ENCODE measurements at places on chromosomes 16 and 17.

DNA sequence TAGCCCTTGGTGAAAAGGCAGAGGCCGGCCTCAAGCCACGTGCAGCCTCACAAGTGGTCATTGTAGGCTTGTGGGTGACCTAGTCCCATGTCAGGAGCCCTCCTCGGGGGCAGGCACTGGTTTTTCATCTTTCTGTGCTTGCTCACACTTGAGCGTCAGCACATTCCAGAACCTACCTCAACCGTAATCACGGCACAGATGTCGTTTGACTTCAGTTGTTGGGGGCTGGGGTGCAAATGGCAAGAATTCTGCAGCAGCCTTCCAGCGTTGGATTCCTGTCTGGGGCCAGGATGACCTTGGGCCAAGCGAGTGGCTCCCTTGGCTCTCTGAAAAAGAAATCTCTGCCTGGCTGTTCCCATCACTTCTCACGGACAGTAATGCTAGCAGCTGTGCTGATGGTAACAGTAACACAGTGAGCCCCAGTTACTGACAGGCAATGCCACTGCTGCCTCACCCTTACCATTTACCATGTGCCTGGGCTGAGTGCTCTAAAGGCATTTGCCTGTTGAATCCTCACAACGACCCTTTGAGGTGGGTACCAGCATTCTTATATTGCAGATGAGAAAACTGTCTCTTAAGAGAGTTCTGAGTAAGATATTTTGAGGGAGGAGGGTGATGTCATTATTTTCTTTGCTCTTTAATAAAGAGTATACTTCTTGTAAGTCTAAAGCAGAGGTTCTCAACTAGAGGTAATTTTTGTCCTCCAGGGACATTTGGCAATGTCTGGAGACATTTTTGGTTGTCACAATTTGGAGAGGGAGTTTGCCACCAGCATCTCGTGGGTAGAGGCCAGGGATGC, 46.5 kb downstream of the KSR1 start:
- peak; percentile 41 for DNase-seq

DNA sequence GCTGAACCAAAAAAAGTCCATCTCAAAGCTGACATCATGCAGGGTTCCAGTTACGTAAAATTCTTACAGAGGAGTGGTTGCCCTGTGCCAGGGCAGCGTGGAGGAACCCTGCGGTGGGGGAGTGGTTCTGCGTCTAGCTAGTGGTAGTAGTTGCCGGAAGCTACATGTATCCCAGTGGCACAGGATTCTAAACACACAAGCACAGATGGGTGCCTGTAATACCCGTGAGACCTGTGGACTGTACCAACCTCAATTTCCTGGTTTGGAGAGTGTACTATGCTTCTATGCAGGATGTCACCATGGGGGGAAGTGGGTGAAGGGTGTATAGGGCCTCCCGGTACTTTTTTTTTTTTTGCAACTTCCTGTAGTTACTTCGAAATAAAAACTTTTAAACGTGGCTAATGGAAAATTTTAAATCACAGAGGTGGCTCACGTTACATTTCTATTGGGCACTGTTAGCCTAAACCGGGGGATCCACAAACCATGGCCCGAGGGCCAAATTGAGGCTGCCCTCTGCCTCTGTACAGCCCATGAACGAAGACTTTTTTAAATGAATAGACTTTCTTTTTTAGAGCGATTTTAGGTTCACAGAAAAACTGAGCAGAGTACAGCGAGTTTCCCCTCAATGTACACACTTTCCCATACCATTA, 38.5 kb downstream of the TBC1D16 start:
- DNase-seq = no peak

DNA sequence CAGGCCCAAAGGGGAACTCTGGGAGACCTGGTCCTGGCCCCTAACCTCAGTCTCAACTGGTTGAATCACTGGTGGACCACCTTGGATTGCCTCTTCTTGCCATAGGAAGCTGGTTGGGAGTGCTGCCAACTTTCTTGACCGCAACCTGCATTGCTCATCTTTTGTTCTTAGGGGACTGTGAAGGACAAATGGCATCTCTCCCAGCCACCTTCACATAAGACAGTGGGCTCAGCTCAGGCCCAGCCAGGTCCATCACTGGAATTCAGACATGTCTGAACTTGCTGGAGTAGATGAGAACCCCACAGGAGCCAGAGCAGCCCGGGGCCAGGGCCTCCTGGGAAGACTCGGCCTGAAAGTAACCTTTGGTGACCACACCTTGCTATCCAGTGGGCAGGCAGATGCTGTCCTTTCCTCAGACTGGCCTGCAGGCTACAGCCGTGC, 18.8 kb downstream of the ADORA2B start:
- no peak for DNase-seq

DNA sequence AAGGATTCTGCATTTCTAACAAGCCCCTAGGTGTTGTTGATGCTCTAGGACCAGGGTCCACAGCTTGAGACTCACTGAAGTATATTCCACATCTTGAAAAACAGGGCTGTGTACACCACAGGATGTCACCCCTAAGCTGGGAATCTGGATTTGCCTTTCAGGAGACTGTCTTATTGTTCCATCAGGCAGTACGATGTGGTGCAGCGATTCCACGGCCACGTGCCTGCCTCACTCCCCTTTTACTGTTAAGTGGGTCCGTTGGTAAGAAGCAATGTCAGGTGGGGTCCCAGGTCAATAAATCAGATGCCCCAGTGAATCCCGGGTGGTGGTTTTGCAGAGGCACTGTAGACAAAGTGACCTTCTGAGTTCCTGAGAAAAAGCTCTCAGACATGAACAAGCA, 470.7 kb downstream of the HS3ST3B1 start:
- no peak for DNase-seq

GRCh38 chr17:55769625-55770000, 18.8 kb downstream of the PCTP start:
- DNase-seq = peak; percentile 61

DNA sequence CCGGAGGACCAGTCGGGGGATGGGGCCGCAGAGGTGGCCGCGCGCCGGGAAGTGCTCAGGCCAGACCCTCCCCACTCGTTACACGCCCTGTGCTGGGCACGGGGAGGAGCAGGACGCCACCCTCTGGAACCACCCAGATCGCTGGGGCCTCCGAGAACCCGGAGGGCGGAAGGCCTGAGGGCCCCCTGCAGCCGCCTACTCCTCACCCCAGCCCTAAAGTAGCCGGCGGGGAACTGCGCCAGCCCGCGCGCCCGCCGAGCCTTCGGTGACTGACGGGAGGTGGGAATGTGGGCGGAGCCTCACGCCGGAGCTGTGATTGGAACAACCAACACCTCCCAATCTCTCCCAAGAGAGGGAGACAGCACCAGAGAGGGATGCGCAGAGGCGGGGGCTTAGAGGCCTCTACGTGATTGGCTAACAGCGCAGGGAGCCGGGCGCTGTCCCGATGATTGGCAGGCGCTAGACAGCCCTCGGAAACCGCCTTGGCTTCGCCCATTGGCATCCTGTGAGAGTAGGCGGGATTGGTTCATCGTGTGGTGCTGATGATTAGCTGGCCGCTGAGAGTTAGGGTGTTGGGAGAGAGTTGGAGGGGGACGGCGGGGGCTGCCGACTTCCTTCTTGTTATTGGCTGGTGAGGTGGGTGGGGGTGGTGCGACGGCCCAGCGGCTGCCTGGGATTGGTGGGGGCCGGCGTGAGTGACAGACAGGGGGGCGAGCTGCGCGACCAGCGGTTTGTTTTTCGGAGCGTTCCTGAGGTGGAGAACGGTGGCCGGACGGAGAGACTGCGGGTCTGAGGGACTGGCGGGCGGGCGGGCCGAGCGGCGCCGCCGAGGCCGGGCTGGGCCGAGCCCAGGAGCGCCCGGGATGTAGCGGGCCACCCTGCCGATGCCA, at the start of gene MAP3K3:
Gene MAP3K3, plus strand, starts transcription at position 734 of the 890 bp plus-strand sequence. CDS start 343 bp downstream, outside the sequence.
- DNase-seq = peak; percentile 99

- no peak for DNase-seq
These were observed 26.4 kb downstream of the CASKIN2 start for GRCh38 chr17:75488693-75489510.

DNA sequence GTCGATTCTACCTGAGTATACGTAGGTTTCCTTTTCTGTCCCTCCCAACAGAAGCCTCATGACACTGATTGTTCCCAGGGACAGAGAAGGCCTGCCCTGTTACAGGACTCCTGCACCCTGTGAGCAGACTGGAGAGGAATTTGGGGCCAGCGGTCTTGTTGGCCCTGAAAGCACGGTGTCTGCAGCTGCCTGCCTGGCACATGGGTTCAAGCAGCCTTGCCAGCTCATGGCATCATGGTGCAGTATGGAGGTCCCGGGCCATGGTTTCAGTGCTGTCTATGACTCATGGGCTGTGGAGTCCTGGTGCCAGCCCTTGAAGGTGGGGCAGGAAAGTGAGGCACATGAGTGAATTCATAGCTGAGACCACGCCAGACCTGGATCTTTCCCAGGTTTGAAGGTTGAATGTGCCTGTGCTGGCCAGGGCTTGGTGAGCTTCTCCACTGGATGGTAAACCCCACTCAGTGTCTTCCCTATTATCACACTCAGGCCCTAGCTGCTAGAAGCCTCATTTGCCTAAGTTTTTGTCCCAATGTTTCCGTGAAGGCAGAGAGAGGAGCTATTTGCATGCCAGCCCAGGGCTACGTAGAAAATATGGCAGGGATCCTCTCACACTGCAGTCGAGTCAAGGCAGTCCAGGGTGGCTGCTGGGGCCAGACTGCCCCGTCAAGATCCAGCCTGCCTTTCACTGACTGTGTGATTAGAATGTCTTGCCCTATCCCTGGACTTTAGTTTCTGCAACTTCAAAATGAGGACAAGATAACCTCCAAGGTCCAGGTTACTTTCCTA, 277.2 kb upstream of the CCL2 start:
- DNase-seq = no peak

GRCh38 chr16:722835-723633, 2.1 kb downstream of the ANTKMT start:
- DNase-seq = no peak

DNA sequence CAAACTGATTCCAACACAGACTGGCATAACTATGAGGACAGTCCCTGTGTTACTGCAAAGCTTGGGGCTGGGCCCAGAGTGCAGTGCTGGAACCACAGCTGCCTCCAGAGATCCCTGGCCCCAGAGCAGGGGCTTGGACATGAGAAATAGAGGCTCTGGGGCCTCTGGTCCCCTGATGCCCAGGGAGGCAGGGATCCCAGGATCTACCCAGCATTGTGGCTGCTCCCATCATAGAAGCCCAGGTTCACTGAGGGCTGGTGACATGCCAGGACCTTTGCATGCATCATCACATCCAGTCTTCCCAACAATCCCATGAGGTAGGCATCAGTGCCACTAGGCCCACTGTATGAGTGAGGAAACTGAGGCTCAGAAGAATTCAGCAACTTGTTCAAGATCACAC, 95.8 kb downstream of the TMEM132E start:
- no peak for DNase-seq

GRCh38 chr16:363766-364490, 6.4 kb downstream of the MRPL28 start:
- DNase-seq = no peak

DNA sequence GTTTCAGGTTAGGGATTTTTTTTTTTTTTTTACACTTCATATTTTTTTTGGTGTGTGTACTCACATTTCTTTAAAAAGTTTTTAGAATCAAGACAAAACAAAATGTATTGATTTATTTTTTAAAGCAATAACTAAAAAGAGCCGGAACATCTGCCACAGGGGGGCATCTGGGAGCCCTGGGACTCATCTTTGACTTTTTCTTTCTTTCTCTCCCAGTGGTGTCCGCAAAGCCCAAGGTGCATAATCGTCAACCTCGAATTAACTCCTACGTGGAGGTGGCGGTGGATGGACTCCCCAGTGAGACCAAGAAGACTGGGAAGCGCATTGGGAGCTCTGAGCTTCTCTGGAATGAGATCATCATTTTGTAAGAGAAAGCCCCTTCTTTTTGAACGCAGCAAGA, 36.3 kb downstream of the WWP2 start:
- no peak for DNase-seq

DNA sequence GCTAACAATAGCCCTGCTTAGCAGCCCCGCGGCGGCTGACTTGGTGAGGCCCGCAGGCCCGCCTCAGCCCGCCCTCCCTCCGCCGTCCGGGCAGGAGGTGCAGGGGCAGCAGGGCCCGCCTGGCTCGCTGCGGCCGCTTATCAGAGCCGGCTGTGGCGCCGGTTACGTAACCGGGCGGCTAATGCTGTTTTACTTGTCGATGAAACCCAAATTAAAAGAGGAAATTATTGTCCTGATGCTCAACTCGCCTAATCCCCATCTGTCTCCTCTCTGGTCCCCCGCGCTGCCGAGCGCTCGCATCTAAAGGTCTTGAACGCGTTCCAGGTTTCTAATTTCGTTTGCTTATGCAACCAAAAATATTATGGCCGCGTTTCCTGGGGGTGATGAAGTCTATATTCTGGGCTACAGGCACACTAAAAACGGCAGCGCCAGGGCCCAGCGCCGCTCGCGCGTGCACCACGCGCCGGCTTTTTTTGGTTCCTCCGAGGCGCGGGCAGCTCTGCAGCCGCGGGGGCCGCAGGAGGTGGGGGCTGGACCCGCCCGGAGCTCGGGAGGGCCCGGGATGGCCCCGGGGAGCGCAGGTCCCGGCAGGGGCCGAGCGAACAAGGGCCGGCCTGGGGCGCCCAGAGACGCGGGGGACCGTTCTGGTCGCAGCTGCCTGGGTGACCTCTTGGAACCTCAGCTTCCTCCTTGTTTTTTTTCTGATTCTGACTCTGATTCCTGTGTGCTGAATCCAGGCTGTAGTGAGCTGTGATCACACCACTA, 65.2 kb upstream of the TOB1 start:
- DNase-seq = peak; percentile 51

- no peak for DNase-seq
These were observed 20.2 kb downstream of the VASN start for GRCh38 chr16:4391631-4392381.

GRCh38 chr17:72104164-72104862, 16.5 kb upstream of the SOX9 start:
- DNase-seq = no peak

DNA sequence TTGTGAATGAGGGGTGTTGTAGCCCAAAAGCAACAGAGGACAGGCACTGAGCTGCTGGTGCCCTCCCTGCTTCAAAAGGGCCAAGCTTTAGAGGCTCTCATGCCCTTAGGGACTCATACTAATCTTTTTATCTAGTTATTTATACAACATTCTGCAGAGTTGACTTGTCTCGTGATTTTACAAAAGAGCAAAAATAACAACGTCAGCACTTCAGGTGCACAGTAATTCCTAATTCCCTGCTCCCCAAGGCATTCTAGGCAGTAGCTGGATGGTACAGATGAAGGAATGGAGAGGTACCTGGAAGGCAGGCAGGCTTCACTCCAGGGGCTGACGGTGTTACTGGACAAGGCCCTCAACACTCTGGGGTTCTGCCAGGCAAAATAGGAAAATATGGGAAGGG, 406.7 kb upstream of the CCL2 start:
- no peak for DNase-seq

- no peak for DNase-seq
These were observed 37.3 kb downstream of the SMARCE1 start for GRCh38 chr17:40610359-40610758.

GRCh38 chr17:61492759-61493526, 40.7 kb downstream of the TBX4 start:
- DNase-seq = peak; percentile 90

GRCh38 chr16:7612671-7613070, 280.0 kb downstream of the RBFOX1 start:
- no peak for DNase-seq

GRCh38 chr16:12507366-12507765, 296.3 kb downstream of the CPPED1 start:
- peak; percentile 28 for DNase-seq

All from AG09309 (cell line).